GM13977 (cell line): ENCODE measurements at places on chromosomes 12 and 14.
A peak's percentile ranks its signal among the peaks of the same experiment; 100 is the strongest.

GRCh38 chr12:79119796-79120195 is 255.2 kb downstream of the SYT1 start:
- DNase-seq = no peak

- no peak for DNase-seq
Observed at GRCh38 chr14:24366413-24366720, 1.6 kb upstream of the NFATC4 start.

GRCh38 chr14:73741876-73742519 is 27.8 kb upstream of the PNMA1 start:
- no peak for DNase-seq

- DNase-seq = no peak
Observed at GRCh38 chr14:73976125-73976524, 26.0 kb downstream of the COQ6 start.

DNA sequence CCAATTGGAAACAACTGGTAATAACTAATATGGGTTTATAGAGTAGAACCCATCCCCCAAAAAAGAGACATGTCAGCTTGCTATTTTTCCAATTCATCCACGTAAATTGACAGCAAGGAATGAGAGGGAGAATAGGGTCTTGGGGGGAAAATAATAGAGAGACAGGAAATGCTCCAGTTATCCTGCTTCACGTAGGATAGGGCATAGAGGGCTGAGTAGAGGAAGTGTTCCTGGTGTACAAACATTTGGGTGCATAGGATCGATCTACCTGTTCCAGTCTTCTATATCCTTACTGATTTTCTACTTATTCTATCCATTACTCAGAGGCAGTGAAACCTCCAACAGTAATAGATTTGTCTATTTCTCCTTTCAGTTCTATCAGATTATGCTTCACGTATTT is 49.6 kb upstream of the COL2A1 start:
- DNase-seq = no peak

- no peak for DNase-seq
Observed at GRCh38 chr14:101711041-101711856, 50.3 kb upstream of the PPP2R5C start.

GRCh38 chr12:27191531-27191930 is 52.6 kb upstream of the STK38L start:
- no peak for DNase-seq

- no peak for DNase-seq
Observed at GRCh38 chr14:100567877-100568163, 19.4 kb downstream of the BEGAIN start.

- no peak for DNase-seq
Observed at GRCh38 chr12:53152390-53152789, 28.1 kb upstream of the ZNF740 start.

GRCh38 chr12:120286768-120287490 is 4.8 kb downstream of the RNU4-2 start:
- DNase-seq = no peak

- DNase-seq = no peak
Observed at GRCh38 chr12:104596898-104597843, 140.4 kb downstream of the CHST11 start.

DNA sequence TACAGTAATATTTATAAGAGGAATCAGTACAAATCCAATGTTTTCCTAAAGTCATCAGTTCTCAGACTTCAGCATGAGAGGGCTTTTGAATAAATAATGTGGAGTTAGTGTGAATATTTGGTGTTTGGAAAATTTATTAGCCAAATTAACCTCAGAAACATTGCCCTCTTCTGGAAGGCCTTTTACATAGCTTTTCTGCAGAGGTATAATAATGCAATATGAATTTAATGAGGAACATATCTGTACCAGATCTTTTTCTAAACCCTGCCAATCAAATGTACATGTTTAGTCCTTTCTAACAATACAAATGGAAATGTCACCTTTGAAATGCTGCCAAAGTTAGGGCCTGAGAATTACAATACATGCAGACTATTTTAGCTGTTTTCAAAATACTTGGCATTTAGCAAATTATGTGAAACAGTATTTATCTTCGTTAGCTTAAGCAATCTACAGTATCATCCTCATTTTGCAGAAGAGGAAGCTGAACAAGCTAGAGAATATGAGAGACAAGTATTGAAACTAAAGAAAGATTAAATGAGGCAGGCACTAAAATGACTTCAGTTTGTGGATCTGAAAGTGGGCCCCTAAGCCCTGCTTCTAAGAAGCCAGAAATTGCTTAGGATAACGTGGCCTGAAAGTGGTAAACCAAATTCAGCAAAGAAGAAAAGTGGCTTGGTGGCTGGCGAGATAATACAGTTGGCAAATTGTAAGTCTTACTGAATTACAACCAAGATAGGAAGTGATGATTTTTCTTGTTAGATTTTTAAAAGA is 60.4 kb upstream of the MANSC4 start:
- DNase-seq = no peak

- DNase-seq = no peak
Observed at GRCh38 chr14:43579671-43580070, 927.4 kb downstream of the FSCB start.

DNA sequence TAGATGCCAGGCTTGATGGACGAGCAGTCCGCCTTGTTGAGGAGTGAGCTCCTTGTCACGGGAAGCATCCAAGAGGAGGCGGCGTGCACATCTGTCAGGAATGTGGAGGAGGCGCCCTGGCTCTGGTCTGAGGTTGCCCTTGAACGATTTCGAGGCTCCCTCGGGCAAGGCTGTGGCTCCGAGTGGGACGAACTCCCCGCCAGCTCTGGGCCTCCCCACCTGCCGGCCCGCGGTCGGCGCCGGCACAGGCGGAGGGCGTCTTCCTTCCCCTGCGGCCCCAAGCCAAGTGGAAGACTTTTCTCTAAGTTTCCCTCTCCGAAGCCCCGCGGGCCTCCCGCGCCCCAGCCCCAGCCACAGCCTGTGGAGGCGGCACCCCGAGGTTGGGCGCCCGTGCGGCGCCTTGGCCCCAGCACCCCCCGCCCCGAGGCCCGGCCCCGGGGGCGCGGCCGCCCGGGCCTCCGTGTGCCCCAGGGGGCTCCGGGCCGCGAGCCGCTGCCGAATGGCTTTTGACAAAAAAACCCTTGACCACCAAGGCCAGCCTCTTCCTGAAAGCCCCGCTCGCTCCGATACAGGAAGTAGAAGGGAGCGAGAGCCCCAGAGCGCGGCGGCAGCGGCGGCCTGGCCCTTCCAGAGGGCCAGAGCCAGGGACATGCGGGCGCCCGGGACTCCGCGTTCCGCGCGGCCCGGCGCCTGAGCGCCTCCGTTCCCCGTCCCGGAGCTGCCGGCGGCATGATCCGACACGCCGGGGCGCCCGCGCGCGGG is at the start of gene RIN3:
RIN3 (plus strand) TSS at position 578 of the 762 bp plus-strand sequence; CDS start at position 730, 152 bp downstream.
- peak; percentile 81 for DNase-seq

- no peak for DNase-seq
Observed at GRCh38 chr12:49831717-49832116, 3.5 kb upstream of the NCKAP5L start.

GRCh38 chr12:127881371-127882140 is 385.4 kb upstream of the TMEM132C start:
- no peak for DNase-seq

DNA sequence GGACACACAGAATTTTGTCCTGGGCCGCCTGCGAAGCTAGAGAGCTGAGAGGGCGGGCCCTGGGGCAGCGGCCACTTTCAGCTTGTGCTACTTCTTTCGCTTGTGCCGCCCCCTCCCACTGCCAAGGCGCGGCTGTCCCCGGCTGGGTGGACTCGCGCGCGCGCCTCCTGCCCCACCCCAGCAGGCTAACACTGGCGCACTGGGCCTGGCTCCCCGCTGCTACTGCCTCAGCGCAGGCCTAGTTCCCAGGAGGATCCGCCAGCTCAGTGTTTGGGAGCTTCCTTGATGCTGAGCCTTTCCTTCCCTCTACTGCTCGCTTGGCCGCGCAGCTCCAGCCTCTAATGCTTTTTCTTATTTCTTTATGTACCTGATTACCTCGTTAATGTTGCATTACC is 27.4 kb upstream of the METAP2 start:
- no peak for DNase-seq
